Left cardiac atrium (tissue), 4 donors: ENCODE measurements at places on chromosomes 12 and 14.

DNA sequence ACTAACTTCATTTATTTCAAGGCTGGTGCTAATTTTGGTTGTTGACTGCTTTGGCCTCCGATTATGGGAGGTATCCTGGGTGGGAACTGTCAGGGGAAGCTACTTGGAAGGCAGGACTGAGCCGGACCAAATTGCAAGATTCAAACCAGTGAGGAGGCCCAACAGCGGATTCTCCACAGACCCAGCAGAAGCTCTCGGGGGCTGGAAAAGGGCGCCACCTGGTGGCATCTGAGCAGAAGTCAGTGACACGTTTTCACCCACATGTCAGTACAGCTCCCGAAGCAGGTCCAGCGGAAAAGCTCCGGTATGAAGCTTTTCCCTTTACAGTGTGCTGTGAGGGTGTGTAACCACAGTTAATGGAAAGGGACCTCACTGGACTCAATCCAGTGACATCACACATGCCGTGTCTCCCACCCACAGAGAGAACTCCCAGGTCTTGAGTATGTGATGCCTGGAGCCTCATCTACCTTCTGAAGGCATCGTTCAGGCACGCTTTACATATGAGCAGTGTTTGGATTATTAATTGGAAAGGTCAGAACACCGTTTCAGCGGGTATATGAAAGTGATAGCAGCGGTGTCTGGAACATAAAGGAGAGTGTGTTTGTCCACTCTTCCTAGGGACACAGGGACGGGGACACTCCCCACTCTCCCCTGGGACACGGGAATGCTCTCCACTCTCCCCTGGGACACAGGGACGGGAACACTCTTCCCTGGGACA lies 3.6 kb upstream of the P2RX2 start:
- DNase-seq, result peak; percentile 87

GRCh38 chr12:119024356-119024755 lies 43.0 kb downstream of the SRRM4 start:
- no peak for DNase-seq

- no peak for DNase-seq
These were observed 6.1 kb downstream of the SPRING1 start for GRCh38 chr12:116731801-116732200.

- DNase-seq, result no peak
These were observed 53.8 kb upstream of the DHRS4 start for GRCh38 chr14:23899788-23900187.

- no peak for DNase-seq
These were observed 104.0 kb upstream of the BCAT1 start for GRCh38 chr12:25052914-25053211.

DNA sequence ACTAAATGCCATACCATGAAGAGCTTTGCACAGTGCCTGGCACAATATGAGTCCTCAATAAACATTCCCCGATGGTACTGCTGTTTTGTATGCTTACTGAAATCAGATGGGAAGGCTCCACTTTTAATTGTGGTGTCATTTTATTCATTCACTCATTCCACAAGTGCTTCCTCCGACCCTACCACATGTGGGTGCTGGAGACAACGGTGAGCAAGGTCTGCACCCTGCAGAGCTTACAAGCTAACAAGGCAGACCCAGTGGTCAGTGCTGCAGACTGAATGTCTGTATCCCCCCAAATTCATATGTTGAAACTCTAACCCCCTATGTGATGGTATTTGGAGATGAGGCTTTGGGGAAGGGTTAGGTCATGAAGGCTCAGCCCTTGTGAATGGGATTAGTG lies 48.3 kb downstream of the RFX4 start:
- DNase-seq, result no peak

DNA sequence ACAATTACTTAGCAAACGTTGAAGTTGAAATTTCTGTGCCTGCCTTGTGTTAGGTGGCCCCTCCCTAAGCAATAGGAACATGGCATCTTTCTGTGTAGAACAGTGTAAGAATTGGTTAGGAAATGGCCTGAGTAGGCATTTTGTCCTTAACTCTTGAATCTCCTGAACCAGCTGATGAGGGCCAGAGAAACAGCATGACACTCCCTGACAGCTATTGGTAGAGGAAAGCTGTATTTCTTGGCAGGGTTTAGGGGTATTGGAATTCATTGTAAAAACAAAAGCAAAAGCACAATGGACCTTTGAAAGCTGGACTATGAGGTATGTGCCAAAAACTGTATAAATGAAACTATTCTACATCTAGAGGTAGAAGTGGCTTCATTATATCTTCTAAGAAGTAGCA lies 40.6 kb upstream of the LRTM2 start:
- no peak for DNase-seq

DNA sequence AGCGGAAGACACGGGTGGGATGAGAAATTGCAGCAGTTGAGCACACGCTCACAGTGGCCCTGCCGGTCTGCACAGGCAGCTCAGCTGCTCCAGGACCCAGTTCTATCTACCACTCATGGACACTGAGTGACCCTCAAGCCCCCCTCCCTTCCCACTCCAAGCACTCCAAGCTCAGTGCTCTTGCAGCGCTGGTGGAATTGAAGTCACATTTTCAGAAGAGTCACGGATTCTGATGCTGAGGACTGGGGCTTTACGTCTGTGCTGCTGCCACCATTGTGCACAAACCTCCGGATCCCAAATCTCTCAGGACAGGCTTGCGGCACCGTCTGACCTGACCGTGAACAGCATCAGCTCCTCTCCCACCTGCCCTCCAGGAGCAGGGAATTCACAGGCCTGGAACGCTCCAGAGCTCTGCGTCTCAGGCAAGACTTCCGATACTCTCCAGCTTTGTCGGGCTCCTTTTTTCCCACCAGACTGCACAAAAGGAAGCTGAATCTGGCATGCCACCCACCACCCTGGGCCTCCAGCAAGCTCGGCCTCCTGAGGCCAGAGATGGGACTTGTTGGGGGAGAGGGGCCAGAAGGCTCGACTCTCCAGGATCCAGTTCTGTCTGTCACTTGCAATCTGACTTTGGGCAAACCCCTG lies 213.1 kb upstream of the RTL1 start:
- no peak for DNase-seq

DNA sequence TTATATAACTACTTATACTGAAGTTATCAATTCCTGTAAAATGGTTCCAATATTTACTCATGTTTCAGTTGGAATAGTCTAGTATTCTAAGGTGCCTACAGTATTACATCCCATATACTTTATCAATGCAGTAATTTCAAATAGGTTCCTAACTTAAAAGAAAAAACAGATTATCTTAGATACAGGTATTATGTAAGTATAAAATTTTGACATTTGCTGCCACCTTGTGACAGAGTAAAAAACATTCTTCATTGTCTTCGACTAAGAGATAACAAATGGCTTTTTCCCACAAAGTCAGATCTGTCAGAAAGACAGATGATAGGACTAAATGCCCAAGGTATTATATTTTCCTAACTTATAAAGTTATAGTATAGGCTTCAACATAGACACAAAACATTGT lies 78.7 kb downstream of the TXNDC16 start:
- no peak for DNase-seq

- DNase-seq, result no peak
These were observed 5.2 kb upstream of the USP15 start for GRCh38 chr12:62254967-62255366.

DNA sequence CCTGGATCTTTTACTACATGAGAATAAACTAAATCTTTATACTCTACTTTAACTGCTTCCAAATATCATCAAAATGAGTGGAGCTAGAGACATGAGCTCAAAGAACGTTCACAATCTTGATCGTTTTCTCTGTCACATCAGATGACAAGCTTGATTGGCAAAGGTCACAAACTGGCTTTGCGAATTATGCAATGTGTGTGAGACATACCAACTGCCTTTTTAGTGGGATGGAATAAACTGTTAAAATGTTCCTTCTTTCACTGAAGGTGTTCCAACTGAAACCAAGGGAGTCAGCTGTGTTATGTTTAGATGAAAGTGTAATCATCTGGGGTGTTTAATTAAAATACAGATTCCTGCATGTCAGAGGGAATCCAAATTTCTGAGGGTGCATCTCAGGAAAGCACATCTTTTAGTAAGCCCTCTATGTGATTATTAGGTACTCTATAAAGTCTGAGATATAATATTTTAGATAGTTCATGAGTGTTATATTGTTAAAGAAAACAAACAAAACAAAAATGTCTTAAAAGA lies 21.9 kb downstream of the KITLG start:
- DNase-seq, result no peak

- DNase-seq, result no peak
These were observed 10.7 kb downstream of the CCND2 start for GRCh38 chr12:4284306-4284705.
